ENCODE measurements at places on chromosomes 5 and 9.

- peak; percentile 4 for DNase-seq
Measured at GRCh38 chr9:99905833-99906402, 536 bp upstream of the STX17 start.

DNA sequence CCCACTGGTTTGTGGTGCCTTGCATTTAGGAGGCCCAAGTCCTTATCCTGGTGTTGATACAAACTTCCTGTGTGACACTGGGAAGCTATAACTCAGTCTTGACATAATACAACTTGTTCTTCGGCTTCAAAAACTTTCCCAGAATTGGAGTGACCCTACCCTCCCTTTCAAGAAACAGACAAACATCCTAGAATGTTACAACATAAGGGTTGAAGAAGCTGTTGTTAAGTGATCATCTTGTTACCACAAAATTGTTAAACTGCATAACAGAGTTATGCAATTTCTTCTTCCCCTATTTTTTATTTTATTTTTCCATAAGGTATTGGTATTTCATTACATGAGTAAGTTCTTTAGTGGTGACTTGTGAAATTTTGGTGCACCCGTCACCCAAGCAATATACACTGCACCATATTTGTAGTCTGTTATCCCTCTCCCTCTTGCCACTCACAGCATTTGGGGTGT lies 21.3 kb downstream of the TLR4 start:
- peak; percentile 55 for DNase-seq

GRCh38 chr5:143399616-143400540 lies 3.6 kb downstream of the NR3C1 start:
- DNase-seq = no peak

DNA sequence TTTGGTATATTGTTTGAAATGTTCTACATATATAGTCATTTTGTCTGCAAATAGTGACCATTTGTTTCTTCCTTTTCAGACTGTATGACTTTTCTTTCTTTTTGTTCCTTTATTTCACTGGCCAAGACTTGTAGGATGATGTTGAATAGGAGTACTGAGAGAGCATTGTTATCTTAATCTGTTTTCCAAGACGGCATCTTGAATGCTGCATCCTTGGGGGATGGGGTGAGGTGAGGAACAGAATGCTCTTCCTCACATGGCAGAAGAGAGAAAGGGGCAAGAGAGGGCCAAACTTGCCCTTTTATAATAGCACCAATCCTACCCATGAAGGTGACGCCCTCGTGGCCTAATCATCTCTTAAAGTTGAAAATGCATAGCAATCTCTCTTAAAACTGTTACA lies 3.7 kb upstream of the ZNF510 start:
- DNase-seq = no peak

DNA sequence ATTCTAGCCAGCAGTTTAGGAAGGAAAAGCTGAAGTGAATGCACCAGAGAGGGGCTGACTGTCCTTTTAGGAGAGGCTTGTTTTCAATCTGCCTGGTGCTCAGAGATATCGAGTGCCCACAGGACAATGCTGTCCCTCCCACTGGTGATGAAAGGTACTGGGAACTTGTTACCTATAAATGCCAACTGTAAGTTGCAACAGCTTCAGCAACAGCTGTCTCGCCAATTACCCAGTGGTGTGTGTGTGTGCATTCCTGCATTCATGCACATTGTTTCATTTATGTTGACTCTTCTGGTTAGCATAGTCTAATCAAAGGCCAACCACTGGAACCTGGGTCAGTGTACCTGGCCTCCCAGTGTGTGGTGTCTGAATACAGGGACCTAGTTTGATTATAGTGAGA lies 161.1 kb downstream of the CSNK1G3 start:
- no peak for DNase-seq

DNA sequence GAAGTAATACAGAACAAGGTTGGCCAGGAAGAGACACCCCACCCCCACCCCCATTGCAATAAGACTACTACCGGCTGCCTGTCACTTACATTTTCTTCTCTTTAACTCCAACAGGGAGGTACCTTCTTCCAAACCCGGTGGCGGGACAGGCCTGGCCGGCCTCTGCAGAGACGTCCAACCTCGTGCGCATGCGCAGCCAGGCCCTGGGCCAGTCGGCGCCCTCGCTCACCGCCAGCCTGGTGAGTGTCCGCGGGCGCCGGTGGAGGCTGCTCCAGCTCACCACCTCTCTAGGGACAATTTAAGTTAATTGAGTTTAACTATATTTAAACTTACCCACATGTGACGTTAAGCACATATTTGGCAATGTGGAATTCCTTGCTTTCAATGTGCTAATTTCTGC lies 192.4 kb downstream of the MAST4 start:
- no peak for DNase-seq

DNA sequence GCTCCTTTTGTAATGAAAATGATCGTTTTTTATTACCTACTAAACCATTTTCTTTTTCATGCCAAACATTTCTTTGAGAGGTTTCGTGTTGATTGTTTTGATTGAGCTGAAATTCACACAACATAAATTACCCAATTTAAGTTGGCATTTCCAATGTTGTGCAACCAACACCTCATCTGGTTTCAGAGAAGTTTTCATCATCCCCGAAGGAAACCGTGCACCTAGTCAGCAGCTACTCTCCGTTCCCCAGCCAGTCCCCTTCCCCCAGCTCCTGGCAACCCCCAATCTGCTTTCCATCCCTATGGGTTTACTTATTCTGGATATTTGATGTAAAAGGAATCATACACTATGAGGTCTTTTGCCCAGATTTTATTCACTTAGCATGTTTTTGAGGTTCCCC lies 123.6 kb downstream of the ADCY2 start:
- no peak for DNase-seq

GRCh38 chr9:91474656-91475055 lies 51.0 kb upstream of the NFIL3 start:
- no peak for DNase-seq

Data from Kasumi-1 (cell line).